ENCODE measurements at places on chromosomes 6 and 20.

- no peak for DNase-seq
Observed at GRCh38 chr6:140321891-140322290, 947.4 kb upstream of the CITED2 start.

- DNase-seq, result no peak
Observed at GRCh38 chr6:16811277-16811979, 50.2 kb upstream of the ATXN1 start.

GRCh38 chr20:1185790-1186334 is 1.1 kb upstream of the TMEM74B start:
- no peak for DNase-seq

GRCh38 chr6:22512686-22513427 is 56.5 kb upstream of the HDGFL1 start:
- no peak for DNase-seq

DNA sequence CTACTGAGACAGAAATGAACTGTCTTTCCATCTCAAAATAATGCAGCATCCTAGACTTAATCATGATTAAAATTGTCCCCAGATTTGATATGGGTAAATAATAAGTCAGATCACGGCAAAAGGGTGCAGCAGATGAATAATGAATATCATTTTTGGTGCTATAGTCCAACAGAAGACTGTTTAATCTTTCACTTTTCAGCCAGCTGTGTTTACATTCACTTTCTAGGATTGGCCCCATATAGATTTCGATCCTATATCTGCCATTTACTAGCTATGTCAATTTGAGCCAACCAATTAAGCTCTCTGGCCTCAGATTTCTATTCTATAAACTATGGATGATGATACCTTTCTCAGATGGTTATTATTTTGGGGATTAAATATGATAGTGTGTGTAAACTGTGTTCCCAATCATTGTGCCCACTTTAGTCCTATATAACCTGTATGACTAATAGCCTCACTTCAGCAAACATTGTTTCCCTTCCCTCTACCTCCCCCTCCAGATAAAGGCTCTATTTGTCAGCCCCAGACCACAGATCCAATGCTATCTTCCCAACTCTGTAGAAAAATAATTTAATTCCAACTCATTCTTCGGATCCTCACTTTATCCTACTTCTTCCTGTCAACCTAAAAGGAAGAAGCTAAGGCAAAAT is 53.6 kb upstream of the NT5E start:
- DNase-seq, result no peak

DNA sequence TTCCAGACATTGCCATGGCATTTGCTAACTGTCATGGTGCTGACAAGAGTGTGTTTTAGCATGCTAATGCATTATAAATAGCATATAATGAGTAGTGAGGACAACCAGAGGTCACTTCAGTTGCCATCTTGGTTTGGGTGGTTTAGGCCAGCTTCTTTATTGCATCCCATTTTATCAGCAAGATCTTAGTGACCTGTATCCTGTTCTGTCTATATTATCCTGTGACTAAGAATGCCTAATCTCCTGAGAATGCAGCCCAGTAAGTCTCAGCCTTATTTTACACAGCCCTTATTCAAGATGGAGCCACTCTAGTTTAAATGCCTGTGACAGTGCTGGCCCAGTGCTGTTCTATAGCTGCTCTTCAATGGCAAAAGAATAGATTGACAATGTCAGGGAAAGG is 781.0 kb upstream of the ADGRB3 start:
- DNase-seq, result no peak

- no peak for DNase-seq
Observed at GRCh38 chr6:81998432-81998831, 246.0 kb upstream of the TENT5A start.

- DNase-seq, result no peak
Observed at GRCh38 chr6:151233731-151234130, 6.0 kb upstream of the AKAP12 start.

DNA sequence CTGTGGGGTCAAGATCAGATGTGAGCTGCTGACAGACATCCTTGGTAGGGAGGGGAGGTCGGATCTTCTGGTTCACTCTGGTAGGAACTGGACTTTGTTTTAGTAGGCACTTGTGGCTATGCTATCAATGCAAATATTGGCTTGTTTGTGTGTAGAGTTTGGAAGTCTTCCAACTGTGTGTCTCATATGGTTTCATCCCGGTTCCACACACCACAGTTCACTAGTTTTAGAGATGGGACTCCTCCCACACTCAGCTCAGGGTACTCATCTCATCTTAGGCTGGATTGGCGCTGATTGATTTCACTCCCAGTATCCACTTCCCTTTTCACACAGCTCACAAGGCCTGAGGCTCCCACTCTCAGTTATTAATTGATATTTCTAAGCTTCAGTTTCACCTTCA is 161.3 kb downstream of the THBS2 start:
- DNase-seq, result no peak

DNA sequence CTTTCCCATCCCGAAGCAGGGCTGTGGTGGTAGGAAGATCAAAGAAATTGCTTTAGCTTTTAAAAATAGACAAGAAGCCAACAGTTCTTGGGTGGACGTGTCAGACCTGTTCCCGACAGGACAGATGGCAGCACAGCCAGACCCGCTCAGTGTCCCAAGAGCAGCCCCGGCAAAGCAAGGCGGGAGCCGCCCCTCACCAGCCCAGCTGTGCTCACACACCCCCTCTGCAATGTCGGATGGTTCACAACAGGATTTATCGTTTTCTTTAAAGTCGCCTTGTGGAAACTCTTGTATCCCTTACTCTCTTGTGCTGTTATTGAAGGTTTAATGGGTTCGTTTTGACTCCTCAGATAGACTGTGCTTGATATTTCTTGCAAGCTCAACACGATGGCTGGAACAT is 302.4 kb downstream of the THBS2 start:
- DNase-seq, result no peak

- DNase-seq, result no peak
Observed at GRCh38 chr6:11043961-11044711, at the start of gene ELOVL2. ELOVL2 (minus strand) TSS chr6:11044305; CDS start chr6:11044230, 75 bp downstream.

DNA sequence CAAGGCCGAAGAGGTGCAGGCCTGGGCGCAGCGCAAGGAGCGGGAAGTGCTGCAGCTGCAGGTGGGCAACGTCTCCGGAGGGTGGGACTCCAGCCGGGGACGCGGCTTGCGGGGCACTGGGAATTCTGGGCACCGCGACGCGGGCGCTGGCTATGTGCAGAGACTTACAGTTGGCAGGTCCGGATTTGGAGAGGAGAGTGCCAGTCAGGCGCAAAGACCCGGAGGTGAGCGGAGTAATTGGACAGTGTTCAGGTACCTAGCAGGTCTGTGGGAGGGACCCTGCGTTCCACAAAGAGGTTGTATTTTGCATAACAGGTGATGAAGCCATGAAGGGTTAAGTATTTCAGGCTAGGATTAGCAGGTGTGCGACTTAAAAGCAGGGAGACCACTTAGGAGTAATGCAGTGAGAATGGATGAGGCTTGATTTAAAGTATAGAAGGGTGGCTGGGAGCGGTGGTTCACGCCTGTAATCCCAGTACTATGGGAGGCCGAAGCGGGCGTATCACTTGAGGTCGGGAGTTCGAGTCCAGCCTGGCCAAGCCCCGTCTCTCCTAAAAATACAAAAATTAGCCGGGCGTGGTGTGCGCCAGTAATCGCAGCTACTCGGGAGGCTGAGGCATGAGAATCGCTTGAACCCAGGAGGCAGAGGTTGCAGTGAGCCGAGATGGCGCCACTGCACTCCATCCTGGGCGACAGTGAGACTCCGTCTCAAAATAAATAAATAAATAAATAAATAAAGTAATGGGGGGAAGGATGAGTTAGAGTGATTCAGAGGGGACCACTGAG is 1.0 kb downstream of the MRPS26 start:
- no peak for DNase-seq

GRCh38 chr6:1463751-1464426 is 74.5 kb downstream of the FOXF2 start:
- DNase-seq, result no peak

Measured in cerebellar nuclear complex (tissue), 1 donor.